HCT116 (cell line): ENCODE measurements at places on chromosomes 5 and 9.

DNA sequence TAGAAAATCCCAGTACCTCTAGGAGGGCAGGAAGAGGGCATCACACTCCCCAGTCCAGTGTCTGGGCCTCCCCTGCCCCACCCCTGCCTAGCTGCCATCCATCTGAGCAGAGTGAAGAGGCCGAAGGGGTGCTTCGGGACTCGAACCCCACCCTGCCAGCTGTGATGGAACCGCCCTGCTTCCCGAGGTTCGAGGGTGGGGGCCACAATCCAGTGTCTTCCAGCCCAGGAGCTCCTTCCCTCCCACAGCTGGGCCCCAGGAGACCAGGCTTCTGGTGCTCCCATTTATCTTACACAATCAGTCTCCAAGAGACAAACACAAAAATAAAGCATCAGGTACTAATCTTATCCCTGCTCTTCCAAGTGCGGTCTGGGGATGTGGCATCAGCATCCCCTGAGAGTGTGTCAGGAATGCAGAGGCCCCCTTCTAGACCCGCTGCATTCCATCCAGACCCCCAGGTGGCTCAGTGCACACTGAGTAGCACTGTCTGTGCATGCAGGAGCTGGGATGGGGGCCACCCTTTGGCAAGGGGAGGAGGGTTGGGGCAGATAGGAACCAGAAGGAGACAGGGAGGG, 122.8 kb upstream of the TBC1D2 start:
- DNase-seq: no peak

- DNase-seq: no peak
These were observed 255.5 kb downstream of the TRIM32 start for GRCh38 chr9:116942593-116943061.

DNA sequence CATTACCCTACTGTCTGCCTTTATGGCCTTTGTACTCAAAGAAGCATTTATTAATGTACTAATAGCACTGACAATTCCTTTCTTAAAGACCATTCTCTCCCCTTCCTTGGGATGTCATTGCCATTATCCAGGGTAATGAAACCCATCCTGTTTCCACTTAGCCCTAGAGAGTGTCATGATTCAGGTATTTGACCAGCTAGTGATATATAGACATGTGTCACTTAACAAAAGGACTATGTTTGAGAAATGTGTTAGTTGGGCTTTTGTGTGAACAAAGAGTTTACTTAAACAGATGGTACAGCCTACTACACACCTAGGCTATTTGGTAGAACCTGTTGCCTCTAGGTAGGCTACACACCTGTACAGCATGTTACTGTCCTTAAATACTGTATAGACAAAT, 2.0 kb downstream of the ATP6V0E1 start:
- DNase-seq: no peak

GRCh38 chr5:173734716-173735115, 118.3 kb upstream of the BOD1 start:
- DNase-seq: no peak

- no peak for DNase-seq
These were observed 268.1 kb downstream of the EFNA5 start for GRCh38 chr5:107402434-107403227.

- DNase-seq: no peak
These were observed 526.0 kb upstream of the TRPC7 start for GRCh38 chr5:136891175-136891972.
